Daoy (cell line): ENCODE measurements at places on chromosomes 3 and 15.

GRCh38 chr3:71873093-71873611, 88.2 kb upstream of the PROK2 start:
- DNase-seq = no peak

DNA sequence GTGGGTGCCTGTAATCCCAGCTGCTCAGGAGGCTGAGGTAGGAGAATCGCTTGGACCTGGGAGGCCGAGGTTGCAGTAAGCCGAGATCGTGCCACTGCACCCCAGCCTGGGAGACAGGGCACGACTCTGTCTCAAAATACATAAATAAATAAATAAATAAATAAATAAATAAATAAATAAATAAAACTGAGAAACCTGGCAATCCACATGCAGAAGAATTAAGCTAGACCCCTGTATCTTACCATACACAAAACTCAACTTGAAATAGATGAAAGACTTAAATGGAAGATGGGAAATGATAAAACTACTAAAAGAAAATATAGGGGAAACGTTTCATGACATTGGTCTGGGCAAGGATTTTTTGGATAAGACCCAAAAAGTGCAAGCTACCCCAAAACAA, 58.0 kb downstream of the ATP13A4 start:
- no peak for DNase-seq

DNA sequence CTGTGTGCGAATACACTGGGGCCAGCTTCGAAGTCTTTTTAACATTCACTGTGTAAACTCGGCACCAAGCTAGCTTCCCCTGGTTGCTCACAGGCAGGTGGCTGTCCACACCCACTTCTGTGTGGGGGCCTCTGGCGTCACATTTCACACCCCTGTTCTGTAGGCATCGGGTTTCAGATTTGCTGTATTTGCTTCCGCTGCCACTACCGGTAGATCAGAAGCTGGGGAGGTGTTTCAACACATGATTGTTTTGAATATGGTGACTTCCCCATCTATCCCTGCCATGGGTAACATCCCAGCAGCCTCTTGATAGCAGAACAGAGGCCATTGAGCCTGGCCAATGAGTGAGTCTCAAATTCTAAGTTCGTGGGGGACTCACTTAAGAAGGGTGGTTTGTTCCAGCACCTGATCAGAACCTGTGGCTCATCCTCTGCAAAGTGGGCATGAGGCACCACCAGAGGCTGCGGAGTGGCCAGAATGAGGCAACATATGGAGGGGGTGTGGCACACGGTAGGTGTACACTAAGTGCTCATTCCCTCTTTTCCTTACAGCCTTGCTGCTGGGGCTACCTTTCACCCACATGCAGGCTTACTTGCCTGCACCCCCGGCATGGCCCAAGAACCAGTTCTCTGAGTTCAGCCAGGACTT, 61.5 kb downstream of the IQSEC1 start:
- peak; percentile 44 for DNase-seq

GRCh38 chr3:103403191-103403590, 968.4 kb downstream of the ZPLD1 start:
- DNase-seq = no peak

GRCh38 chr3:117557464-117558090, 848.0 kb downstream of the TUSC7 start:
- no peak for DNase-seq

DNA sequence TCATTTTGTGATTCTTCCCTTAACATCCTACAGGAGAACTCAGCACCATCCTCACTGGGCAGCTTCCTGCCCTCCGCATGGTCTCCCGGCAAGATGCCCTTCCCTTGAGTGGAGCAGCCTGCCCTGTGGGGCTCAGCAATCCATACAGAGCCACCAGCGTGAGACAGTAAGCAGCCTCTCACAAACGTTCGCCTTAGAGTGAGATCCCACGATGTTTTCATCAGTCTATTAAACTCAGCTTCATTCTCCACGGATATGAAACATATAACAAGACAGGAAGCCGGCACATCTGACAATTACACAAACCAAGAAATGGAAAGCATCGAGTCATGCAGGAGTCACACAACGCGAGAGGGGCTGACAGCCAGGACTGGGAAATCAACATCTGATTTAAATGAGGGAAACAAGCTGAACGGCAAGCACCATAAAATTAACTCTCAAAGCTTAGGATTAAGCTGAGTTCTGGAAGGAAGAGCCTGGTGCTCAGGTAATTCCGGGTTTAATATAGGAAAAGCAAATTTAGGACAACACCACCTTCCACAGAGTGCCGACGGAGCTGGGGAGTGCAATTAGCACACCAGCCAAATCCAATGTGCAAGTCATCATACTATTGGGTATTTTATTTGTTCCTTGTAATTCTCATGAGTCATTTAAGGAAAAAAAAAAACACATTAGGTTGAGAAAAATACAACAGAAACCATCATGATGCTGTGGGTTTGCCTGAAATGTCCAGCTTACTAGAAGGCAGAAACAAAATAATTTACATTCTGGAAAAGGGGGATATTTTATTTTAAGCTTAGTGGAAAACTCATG, 272.0 kb downstream of the OCA2 start:
- no peak for DNase-seq

DNA sequence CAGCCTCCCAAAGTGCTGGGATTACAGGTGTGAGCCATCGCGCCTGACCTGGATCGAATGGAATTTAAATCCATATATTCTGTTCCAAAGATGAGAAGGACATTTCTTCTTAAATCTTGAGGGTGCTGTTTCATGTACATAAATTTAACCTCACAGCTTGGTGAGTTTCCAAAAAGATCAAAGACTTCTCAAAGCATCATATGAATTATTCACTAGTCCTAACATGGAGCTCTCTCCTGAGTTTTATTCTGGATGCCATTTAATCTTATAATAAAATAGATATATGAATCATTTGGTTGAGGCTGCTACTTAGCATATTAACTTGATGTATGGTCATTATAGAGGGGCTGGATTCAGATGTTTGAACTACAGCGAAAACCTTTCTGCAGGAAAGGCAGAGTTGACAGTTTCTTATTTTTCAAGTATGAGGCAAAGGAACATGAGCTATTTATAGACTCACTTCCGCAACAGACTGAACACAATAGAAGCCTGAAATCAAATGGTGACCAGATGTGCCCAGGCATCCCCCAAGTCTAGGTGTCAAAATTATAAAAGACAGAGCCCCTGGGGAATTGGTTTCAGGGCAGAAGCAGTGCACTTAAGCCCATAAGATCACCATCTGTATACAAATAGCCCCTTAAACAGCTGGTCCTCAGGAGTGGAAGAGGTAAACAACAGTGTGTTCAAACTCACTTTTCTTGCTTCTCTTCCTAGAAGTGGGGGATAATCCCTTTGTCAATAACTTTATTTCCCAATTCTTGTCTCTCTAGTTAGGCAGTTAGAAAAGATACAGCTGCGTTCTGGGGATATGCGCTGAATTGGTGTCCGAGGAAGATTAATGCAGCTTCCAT, 29.7 kb downstream of the STARD9 start:
- DNase-seq = no peak

DNA sequence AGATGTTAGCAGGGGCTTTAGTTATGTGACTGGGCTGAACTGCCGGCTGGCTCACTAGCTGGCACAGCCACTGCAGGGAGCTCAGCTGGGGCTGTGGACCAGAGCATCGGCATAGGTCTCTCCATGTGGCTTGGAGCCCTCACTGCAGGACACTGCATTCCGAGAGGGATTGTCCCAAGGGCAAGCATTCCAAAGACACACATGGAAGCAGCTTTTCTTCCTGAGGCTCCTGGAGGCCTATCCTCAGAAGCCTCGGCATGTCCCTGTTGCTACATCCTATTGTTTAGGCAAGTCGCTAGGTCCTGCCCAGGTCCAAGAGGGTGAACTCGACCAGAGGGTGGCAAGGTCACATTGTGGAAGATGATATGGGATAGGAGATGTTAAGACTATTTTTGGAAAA, 209.8 kb downstream of the PLCL2 start:
- no peak for DNase-seq

- DNase-seq = peak; percentile 33
Observed at GRCh38 chr15:85649372-85649771, 145.4 kb downstream of the KLHL25 start.

DNA sequence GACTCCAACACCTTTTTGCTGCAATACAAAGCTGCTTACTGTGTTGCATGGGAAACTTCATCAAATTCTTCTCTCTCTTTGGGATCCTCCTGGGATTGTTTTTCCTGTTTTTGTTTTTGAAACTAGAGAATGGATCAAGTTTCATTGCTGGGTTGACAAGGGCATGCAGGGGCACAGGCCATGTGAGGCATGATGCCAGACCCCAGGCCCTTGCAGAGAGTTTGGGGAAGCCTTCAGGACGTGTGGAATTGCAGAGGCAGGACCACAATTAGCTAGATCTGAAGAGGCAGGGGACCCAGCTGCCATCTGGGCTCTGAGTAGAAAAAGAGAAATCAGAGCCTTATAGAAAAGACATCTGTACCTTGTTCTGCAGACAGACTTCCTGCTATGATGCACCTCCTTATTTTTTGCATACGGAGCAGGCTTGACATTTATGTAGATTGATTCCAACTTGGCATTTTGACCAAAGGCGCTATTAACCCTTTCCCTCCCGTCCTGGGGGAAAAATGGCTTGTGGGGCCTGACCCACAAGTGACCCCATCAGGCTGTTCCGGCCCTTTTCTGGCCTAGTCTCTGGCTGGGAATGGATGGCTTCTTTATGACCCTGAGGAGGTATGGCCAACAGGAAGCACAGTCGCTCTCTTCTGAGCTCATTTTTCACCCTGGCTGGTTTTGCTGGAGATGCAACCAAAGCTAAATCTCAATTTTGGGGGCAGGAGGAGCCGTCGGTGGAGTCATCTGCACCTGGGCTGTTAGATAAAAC, 44.3 kb upstream of the CHRNB4 start:
- DNase-seq = no peak

- no peak for DNase-seq
Observed at GRCh38 chr3:194045289-194045688, 90.7 kb upstream of the HES1 start.

DNA sequence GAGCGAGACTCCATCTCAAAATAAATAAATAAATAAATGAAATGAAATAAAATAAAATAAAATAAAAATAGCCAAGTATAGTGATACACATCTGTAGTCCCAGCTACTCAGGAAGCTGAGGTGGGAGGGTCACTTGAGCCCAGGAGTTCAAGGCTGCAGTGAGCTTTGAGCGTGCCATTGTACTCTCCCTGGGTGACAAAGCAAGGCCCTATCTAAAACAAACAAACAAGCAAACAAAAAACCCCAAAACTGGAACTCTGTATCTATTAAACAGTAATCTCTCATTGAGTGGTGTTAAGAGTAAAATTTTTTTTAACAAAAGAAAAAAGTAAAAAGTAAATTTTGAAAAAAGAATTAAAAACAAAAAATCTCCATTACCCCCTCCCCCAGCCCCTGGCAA, 20.8 kb downstream of the EPM2AIP1 start:
- DNase-seq = no peak

DNA sequence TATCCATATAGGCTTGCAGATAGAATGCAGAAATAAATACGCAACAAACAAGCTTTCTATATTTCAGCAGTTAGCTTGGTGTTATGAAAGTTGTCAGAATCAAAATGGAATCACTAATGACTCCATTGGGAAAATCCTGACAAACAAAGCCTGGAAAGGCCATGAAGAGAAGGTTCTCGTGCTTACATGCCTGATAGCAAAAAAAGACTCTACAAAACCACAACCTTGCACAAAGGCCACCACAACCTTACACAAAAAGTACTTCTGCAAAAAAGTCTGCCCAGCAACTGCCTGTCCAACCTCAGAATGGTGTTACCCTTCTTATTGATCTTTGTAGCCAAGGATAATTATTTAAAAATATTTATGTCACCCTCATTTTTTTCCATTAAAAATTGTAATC, 14.4 kb upstream of the PLSCR1 start:
- DNase-seq = no peak

GRCh38 chr3:50359760-50360110, 414 bp upstream of the TMEM115 start:
- DNase-seq = no peak

DNA sequence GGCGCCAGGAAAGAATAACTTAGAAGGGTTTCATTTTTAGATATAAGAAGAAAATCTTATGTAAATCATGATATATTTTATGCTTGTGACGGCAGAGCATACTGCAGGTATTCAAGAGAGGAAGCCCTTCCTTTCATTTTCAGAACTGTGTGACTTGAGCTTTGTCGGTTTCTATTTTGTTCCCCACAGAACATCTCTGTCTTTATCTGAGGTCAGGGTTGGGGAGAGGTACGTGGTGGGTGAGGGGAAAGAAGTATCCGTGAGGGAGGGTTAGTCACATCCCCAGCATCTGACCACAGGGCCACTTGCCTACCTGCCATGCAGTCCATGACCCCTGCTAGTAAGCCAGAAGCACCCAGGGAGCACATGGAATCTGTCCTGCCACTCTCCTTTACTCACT, 126.5 kb downstream of the DGKG start:
- DNase-seq = no peak
